ENCODE measurements at places on chromosomes 1 and 21.

DNA sequence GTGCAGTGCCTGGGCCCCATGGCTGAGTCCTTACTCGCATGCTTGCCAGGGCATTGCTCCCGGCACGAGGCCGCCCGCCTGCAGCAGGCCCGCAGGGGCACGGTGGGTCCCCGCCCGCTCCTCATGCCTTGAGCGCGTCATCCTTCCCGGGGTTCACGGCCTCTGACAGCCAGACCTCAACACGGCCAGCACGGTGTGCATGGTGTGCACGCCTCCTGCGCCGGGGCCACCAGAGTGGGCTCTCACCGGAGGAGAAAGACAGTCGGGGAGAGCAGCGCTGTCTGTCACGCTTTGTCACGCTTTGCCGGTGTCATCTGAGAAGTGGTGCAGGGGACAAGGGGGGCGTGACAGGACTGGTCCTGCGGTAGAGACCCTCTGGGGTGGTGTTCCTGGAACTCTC lies 11.9 kb upstream of the COL18A1 start:
- DNase-seq, result no peak

GRCh38 chr1:38815903-38816627 lies 43.5 kb downstream of the RRAGC start:
- no peak for DNase-seq

GRCh38 chr1:245961137-245961540 lies 545.9 kb downstream of the SMYD3 start:
- DNase-seq, result no peak

DNA sequence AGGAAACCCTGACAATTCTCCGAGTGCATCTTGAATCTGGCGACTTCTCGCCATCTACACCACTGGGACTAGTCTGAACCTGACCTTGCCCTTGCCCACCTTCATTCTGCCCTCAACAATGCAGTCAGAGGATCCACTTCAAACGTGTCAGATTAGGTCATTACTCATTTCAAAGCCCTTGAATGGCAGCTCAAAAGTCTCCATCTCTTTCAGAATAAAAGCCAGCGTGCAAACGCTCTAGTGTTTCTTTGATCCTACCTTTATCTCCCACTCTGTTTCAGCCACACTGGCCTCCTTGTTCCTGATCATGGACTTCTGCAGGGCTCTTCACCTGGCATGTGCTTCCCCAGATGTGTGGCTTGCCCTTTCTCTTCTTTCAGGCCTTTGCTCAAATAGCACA lies 31.3 kb downstream of the SLC30A1 start:
- DNase-seq, result no peak

- no peak for DNase-seq
These were observed 138.3 kb downstream of the APP start for GRCh38 chr21:26032263-26032662.

- DNase-seq, result no peak
These were observed 47.5 kb upstream of the TDRD10 start for GRCh38 chr1:154454386-154455120.

- DNase-seq, result no peak
These were observed 13.9 kb downstream of the GPR3 start for GRCh38 chr1:27406362-27406680.

DNA sequence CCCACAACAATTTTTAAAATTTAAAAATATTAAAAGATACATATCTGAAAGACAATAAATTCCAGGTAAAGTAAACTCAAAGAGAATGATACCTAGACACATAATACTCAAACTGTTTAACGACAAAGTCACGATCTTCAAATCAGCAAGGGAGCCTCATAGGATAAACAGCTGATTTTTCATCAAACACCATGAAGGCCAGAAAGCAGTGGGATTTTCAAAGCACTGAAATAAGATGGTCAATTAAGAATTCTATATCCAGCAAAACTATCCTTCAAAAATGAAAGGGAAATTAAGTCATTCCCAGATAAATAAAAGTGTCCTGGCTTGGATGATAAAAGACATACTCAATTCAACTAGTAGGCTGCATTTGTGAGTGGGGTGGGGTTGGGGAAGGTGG lies 100.5 kb downstream of the TIAM1 start:
- DNase-seq, result no peak

GRCh38 chr1:75327395-75327794 lies 193.2 kb downstream of the LHX8 start:
- DNase-seq, result no peak

DNA sequence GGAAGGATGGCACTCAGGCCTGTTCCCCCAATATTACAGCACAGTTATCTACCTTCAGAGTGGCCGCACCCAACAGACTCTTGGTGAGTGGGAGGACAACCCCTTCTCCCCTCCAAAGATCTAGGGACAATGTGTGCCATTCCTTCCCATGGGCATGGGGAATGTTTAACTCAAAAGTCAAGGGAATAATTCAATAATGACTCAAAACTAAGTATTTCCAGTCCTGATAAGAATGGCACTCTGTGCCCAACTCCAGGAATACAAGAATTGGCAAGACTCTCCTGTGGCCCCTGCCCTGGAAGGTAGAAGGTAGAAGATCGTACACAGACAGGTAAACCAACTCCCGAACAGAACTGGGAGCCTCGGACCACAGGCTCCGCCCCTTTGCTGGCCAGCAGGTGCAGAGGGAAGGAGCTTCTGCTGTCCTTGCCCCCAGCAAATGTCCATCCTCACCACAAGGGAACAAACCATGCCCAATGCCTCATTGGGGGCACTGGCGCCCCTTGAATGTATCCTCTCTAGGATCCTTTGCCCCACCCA lies 514.0 kb downstream of the NPHP4 start:
- DNase-seq, result no peak

DNA sequence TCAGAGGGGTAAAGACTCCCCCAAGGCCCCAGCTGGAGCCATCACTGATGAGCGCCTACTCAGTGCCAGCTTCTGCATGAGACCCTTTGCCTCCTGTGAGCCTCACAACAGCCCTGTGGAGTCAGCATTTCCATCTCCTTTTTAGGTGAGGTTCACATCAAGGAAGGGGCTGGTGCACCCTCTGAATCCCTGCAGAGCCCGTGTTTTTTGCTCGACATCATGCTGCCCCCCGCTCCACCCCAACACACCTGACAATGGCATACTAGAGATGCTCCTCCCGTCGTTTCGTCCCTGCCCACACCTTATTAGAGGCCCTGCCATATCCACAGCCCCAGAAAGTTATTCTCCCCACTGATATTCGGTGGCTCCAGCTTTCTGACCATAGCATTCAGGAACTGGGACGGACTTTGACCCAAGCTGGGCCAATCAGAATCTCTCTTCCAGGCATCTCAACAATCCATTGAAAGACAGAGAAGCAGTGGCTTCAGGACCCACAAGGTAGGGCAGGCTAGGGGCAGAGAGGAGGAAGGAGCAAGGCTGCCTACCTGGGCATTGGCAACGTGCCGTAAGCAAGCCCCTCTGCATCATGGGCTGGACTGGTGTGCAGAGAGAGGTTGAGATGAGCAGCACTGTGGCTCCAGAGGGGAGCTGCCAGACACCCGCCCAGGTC lies 32.7 kb downstream of the EPHA10 start:
- DNase-seq, result no peak

DNA sequence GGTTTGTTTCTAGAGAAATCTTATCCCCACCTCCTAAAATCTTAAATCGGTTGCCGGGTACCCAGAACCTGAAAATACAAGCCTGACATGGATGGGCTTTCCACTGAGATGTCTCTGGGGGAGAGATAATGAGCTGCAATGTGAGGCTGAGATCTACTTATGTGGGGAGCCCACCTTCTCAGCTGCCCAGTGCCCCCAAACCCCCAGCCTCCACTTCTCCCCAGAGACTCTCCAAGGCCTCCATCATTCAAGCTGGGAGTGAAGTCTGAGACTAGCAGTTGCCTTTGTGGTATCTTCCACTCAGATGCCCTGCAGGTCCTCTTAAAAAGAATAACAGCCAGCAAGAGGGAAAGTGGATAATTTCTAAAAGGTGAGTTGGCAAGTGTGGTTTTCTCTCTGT lies 11.7 kb upstream of the ACTRT2 start:
- DNase-seq, result no peak

GRCh38 chr1:12309783-12310742 lies 80.2 kb downstream of the VPS13D start:
- DNase-seq, result no peak

- DNase-seq, result no peak
These were observed 28.3 kb upstream of the VPS13D start for GRCh38 chr1:12201352-12202189.

- no peak for DNase-seq
These were observed 279.5 kb upstream of the POU3F1 start for GRCh38 chr1:38326135-38326534.

All from fibroblast of pulmonary artery (primary cell).